ENCODE measurements at places on chromosomes 16 and 17.

DNA sequence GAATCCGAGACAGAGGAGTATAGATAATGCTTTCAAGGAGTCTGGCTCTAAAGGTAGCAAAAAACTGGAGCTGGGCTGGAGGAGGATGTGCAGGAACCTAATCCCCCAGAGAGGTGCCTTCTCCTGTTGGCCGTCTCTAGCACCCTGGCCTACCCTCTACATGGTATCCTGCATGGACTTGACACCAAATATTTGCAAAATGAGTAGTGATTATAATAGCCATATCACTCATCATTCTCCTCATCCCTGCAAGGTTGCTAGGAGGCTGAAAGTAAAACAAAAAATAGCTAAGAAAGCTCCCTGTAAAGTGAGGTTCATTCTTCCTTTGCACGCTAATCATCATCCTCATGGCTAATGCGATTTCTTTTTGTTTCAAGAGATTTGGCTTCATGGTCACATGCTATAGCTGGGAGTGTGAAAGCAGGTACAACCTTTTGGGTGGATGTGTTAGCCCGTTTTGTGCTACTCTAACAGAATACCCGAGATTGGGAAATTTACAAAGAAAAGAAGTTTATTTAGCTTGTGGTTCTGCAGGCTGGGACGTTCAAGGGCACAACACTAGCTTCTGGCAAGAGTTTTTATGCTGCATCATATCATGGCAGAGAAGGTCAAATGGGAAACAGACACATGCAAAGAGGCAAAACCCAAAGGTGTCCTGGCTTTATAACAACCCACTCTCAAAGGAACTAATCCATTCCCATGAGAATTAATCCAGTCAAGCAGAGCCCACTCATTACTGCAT, 27.1 kb upstream of the CIITA start:
- no peaks in the 10 kb centered on the region for H3K36me3 ChIP-seq
- H3K4me3 ChIP-seq: no peak overlapping the region
- peaks cover 22% of the 10 kb centered on the region for H3K27me3 ChIP-seq
- DNase-seq: no peak

DNA sequence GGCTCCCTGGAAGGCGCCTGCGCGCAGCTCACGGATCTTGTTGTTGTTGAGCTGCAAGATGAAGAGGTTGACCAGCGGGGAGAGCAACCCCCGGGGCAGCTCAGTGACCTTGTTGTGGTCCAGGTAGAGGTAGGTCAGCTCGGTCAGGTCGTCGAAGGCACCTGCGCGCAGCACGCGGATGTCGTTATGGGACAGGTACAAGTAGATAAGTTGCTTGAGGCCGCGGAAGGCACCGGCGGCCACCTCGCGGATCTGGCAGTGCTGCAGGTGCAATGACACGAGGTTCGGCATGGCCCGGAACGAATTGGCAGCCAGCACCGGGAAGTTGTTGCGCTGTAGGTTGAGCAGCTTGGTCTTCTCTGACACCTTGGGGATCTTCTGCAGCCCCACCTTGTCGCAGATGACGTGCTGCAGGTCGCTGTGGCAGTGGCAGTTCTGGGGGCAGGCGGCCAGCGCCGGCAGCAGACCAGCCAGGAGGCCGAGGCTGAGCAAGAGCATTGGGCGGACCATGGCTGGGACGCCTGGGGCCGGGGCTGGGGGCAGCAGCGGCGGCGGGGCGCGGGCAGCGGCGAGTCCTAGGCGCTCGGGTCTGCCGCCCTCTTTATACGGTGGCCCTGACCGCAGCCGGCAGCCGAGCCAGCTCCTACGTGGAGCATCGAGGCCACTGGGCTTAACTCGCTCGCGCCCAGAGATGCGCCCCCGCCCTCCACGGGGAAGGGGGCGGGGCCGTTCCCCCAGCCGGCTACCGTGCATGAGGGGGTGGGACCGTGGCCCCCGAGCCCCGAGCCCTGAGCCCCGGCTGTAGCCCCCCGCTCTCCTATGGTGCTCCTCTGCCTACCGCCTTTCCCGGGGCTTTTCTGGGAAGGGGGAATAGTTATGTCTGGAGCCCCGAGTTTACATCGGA, at the start of gene CHAD:
Gene CHAD, minus strand, starts transcription at position 577 of the 904 bp plus-strand sequence. Its CDS starts 67 bp downstream, at position 510.
- H3K4me1 ChIP-seq: peaks cover 17% of the 10 kb centered on the region
- H3K36me3 ChIP-seq: no peaks in the 10 kb centered on the region
- peak; percentile 87 for DNase-seq
- H3K27me3 ChIP-seq: no peaks in the 10 kb centered on the region
- peak within 1 kb of the TSS; percentile 41 for H3K4me3 ChIP-seq
- H3K27ac ChIP-seq: no peak within 1 kb of the TSS

DNA sequence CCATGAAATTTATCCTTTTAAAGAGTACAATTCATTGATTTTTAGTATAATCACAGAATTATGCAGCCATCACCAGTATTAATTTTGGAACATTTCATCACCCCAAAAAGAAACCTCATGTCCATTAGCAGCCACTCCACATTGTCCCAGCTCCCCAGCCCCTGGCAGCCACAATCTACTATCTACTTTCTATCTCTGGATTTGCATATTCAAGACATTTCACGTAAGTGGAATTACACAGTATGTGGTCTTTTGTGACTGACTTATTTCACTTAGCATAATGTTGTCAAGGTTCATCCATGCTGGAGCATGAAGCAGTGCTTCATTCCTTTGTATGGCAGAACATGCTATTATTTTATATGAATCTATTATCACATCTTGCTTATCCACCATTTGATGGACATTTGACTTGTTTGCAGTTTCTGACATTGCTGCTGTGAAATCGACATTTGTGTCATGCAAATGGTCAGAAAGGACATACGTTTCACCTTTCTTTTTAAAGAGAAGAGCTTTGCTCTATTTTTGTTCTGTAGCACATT, 10.7 kb downstream of the METTL9 start:
- H3K4me1 ChIP-seq: peaks cover 29% of the 10 kb centered on the region
- peaks cover 4% of the 10 kb centered on the region for H3K36me3 ChIP-seq
- H3K27me3 ChIP-seq: no peaks in the 10 kb centered on the region
- no peak overlapping the region for H3K4me3 ChIP-seq

- DNase-seq: no peak
- no peaks in the 10 kb centered on the region for H3K27me3 ChIP-seq
- no peaks in the 10 kb centered on the region for H3K4me1 ChIP-seq
These were observed 44.6 kb upstream of the MAF start for GRCh38 chr16:79644971-79645667.

DNA sequence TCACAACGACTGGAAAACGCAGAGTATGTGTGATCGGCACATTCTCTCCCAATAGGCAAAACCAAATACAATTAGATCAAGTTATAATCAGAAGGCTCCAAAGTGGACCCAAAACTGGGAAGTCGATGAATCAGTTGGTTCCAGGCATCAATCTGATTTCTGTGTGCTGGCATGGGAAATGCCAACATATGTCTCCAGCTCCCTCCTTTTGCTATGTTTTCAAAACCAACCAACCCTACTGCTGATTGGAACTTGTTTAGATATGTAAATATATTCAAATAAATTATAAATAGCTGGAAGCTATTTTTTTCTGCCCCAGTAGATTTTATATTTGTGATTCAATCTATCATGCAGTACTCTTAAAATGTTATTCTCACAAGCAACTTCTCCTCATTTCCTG, 284.2 kb downstream of the HS3ST3B1 start:
- no peak overlapping the region for H3K27ac ChIP-seq
- H3K27me3 ChIP-seq: no peaks in the 10 kb centered on the region
- H3K36me3 ChIP-seq: no peaks in the 10 kb centered on the region
- H3K4me3 ChIP-seq: no peak overlapping the region

- no peak overlapping the region for H3K27ac ChIP-seq
- H3K36me3 ChIP-seq: no peaks in the 10 kb centered on the region
- peaks cover 75% of the 10 kb centered on the region for H3K27me3 ChIP-seq
- no peaks in the 10 kb centered on the region for H3K4me1 ChIP-seq
These were observed 32.4 kb downstream of the PIK3R6 start for GRCh38 chr17:8835106-8835505.

GRCh38 chr17:44253006-44253405, 14.9 kb downstream of the SLC4A1 start:
- no peak overlapping the region for H3K27ac ChIP-seq
- H3K4me1 ChIP-seq: no peaks in the 10 kb centered on the region
- no peak overlapping the region for H3K4me3 ChIP-seq

- no peaks in the 10 kb centered on the region for H3K27me3 ChIP-seq
- no peak overlapping the region for H3K4me3 ChIP-seq
- no peaks in the 10 kb centered on the region for H3K36me3 ChIP-seq
- no peak for DNase-seq
- H3K27ac ChIP-seq: no peak overlapping the region
These were observed 47.7 kb downstream of the CCDC42 start for GRCh38 chr17:8696906-8697305.

DNA sequence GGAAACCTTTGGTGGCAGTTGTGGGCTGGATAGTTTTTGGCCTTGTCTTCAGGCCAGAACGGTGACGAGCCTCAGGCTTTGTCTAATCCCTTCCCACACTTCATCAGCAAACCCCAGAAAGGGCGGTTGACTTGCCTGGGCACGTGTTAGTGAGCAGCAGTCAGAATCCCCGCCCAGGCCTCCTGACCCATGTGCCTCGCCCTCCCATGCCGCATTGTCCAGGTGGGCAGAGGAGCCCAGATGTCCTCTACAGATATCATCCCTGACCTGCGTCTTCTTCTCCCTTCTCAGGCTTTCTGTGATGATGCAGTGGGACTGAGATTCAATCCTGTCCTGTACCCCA, 82.5 kb downstream of the OR1D5 start:
- H3K27ac ChIP-seq: no peak overlapping the region
- no peaks in the 10 kb centered on the region for H3K27me3 ChIP-seq
- peaks cover 10% of the 10 kb centered on the region for H3K4me1 ChIP-seq

DNA sequence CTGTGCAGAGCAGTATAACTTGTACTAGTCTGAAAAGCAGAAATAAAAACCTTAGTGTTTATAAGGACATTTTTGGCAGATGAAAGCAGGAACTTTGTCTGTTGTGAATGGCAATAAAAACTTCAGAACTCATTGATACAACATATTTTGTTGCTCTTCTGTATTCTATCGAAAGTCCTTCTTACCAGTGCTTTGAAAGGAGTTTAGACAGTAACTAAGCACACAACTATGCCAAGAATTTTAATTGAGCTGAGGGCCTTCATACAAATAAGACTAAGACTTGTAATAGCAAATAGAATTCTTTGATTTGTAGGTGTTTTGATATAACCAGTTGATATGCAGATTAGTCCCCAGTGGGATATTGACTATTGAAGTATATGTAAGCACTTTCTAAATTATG, 308.4 kb downstream of the ZFHX3 start:
- peaks cover 2% of the 10 kb centered on the region for H3K4me1 ChIP-seq
- H3K36me3 ChIP-seq: no peaks in the 10 kb centered on the region
- no peak overlapping the region for H3K27ac ChIP-seq
- no peak for DNase-seq

- H3K4me3 ChIP-seq: no peak overlapping the region
- no peaks in the 10 kb centered on the region for H3K36me3 ChIP-seq
- H3K27ac ChIP-seq: no peak overlapping the region
- no peaks in the 10 kb centered on the region for H3K4me1 ChIP-seq
- DNase-seq: no peak
- H3K27me3 ChIP-seq: no peaks in the 10 kb centered on the region
These were observed 7.5 kb upstream of the XPO6 start for GRCh38 chr16:28219282-28219681.

DNA sequence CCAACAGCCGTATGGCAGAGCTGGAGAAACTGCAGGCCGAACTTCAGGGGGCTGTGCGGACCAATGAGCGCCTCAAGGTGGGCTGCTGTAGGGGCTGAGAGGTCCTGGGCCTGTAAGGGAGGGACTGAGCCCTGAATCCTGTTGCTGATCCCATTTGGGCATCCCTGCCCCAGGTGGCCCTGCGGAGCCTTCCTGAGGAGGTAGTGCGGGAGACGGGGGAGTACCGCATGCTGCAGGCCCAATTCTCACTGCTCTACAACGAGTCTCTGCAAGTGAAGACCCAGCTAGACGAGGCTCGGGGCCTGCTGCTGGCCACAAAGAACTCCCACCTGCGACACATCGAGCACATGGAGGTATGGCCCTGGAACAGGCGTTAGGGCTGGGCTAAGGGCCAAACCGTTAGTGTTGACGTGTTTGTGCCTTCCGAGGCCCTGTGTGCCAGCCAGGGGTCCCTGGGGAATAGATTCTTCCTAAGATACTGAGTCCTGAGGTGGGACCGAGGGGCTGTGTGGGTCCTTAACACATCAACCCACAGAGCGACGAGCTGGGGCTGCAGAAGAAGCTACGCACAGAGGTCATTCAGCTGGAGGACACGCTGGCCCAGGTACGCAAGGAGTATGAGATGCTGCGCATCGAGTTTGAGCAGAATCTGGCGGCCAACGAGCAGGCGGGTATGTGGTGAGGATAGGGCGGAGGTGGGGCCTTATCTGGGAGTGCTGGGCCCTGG, 4.2 kb downstream of the RNF40 start:
- peaks cover 14% of the 10 kb centered on the region for H3K4me1 ChIP-seq
- no peak overlapping the region for H3K27ac ChIP-seq
- H3K27me3 ChIP-seq: no peaks in the 10 kb centered on the region

- peaks cover 37% of the 10 kb centered on the region for H3K4me1 ChIP-seq
- peak overlapping the region; percentile 100 for H3K27ac ChIP-seq
- peaks cover 18% of the 10 kb centered on the region for H3K36me3 ChIP-seq
- DNase-seq: peak; percentile 82
- H3K4me3 ChIP-seq: peak overlapping the region; percentile 60
These were observed 709 bp upstream of the ENO3 start for GRCh38 chr17:4950075-4950745.

DNA sequence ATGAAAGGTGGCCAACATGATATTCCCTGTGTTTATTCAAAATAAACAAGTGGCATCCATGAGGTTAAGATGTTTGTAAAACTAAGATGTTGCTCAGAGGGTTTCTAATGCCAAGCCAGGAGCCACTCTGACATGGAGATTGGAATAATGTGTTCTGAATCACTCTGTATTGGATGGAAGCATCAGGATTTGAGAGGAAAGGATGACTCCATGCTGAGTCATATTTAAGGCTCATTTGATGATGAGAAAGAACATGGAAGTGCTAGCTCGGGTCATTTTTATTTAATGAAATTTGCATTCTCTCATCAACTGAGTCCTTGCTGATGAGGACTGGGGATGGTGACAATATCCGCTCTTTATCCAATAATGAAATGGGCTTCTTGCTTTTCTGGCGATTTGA, 6.2 kb downstream of the VAT1L start:
- H3K4me1 ChIP-seq: peaks cover 3% of the 10 kb centered on the region
- H3K36me3 ChIP-seq: no peaks in the 10 kb centered on the region
- no peaks in the 10 kb centered on the region for H3K27me3 ChIP-seq

DNA sequence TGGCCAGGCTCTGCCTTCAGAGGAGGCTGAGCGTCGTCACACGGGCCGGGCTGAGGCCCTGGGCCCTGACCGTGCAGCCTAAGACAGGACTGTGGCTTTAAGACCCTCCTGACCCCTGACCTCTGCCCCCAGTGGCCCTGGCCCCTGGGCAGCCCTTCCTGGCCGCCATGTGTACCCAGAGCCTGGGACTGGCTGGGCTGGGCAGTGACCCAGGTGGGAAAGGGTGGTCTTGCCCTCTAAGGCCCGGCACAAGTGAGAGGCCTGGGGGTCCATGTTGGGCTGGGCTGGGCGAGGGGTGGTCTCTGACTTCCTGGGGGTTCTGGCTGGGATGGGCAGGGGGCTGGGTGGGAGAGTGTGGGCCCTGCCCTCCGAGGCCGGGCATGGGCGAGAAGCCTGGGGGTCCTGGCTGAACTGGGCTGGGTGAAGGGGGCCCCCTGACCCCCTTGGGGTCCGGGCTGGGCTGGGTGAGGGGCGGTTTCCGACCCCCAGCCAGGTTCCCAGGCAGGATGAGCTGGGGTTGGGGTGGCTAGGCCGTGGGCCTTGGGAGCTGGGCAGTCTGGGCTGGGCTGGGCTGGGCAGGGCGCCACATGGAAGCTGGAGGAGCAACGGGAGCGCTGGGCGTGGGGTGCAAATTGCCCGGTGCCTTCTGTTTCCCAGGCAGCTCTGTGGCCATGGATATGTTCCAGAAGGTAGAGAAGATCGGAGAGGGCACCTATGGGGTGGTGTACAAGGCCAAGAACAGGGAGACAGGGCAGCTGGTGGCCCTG, at the start of gene CDK3:
Gene CDK3, plus strand, starts transcription at position 101 of the 767 bp plus-strand sequence. Its CDS starts 571 bp downstream, at position 672.
- no peak within 1 kb of the TSS for H3K4me3 ChIP-seq
- DNase-seq: no peak
- no peaks in the 10 kb centered on the region for H3K27me3 ChIP-seq
- H3K27ac ChIP-seq: no peak within 1 kb of the TSS
- no peaks in the 10 kb centered on the region for H3K36me3 ChIP-seq
